ENCODE measurements at places on chromosomes 5 and 9.

DNA sequence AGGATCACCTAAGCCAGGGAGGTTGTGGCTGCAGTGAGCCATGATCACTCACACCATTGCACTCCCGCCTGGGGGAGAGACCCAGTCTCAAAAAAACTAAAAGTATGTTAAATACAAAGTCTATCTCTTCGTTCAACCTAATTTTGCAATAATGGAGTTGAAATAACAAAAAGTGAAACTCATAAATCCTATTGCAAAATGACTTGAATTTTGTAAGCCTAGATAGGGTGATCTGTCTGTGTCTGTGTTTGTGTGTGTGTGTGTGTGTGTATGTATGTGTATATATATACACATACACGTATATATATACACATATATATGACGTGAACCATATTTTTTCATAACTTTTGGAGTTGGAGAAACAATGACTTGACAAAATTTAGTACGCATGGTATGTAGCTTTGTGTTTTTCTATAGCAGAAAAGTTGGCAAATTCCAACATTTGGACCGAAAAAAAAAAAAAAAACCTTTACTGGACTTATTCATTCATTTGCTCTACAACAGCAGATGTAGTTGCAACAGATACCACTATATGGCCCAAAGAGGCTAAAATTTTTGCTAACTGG, 76.9 kb upstream of the CDH6 start:
- DNase-seq: no peak

- no peak for DNase-seq
Observed at GRCh38 chr9:110103257-110103656, 104.7 kb downstream of the C9orf152 start.

DNA sequence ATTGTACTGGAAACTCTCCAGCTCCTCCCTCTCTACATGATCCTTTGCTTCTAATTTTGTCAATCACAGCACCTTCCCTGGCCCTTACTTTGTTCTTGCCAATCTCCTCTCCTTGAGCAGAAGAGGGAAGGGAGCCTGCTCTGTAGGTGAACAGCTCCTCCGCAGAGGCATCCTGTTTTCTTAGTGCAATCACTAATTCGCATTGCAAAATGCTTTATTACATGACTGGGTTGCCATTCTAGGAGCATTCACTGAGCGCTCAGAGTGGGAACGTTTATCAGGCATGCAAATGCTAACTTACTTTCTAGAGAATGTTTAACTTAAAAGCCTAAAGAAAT, 416 bp upstream of the SNX18 start:
- DNase-seq: no peak

- DNase-seq: no peak
Observed at GRCh38 chr9:8872802-8873201, 1073.2 kb upstream of the DMAC1 start.

DNA sequence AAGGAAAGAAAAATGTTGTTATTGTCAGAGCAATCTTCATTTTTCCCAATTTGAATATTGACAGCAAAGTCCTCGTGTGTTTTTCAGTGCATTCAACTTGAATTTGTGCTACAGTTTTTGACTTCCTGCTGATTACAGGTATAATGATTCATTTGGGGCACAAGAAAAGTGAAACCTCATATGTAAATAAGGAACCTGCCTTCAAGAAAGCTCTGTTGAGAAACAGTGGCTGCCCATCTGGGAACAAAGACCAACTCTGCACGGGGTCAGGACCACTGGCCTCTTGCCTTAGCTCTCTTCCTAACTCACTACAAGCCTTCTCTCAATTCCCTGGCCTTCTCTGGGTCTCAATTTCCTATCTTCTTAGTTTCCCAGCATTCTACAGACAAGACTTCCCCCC, 21.0 kb downstream of the TIMD4 start:
- DNase-seq: no peak

GRCh38 chr5:126422994-126423788, at the start of gene GRAMD2B:
GRAMD2B (plus strand) TSS chr5:126423409; CDS start chr5:126423607, 198 bp downstream.
- peak; percentile 75 for DNase-seq

DNA sequence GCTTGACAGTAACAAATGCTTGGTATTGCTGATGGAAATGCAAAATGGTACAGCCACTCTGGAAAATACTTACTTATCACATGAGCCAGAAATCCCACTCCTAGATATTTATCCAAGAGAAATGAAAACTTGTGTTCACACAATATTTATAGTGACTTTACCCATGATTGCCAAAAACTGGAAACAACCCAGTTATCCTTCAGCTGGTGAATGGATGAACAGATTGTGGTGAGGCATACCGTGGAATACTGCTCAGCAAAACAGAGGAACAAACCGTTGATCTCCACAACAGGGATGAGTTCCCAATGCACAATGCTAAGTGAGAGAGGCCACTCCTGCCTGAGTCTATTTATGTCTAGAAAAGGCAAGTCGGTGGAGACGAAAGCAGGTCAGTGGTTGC, 40.5 kb upstream of the LRRC14B start:
- no peak for DNase-seq

GRCh38 chr5:41754857-41755256, 115.4 kb downstream of the OXCT1 start:
- no peak for DNase-seq

DNA sequence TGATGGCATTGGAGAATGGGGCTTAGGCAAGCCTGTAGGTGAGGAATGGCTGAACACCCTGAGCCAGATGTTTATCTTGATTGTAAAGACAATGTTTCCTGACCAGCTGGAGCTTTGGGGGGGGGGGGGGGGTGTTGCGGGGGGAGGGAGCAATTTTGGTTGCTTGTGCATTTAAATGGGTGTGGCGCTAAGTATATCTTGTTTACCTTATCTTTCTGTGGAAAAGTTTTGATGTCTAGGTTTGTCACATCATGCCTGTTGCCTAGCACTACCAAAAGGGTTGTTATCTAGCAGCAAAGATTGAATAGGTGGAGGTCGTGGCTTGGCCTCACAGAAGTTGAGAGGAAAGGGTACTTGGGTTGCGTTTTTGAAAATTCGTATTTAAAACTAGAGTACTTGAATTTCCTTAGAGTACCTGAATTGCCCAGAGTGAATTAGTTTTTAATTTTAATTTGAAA, 1.3 kb downstream of the SMAD5 start:
- no peak for DNase-seq

DNA sequence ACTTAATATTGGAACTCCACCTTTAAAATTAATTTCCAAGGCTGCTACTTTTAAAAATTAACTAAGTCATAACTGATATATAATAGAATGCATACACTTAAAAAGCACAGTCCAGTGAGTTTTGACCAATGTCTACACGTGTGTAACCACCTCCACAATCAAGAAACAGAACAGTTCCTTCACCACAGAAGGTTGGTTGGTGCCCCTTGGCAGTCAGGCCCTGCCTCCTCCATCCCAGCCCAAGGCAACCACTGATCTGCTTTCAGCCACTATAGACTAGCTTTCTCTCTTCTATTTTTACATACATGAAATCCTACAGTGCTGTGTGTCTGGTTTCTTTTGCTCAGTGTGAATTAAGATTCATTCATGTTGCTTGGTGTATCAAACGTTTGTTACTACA, 215.2 kb downstream of the CRB2 start:
- DNase-seq: no peak

DNA sequence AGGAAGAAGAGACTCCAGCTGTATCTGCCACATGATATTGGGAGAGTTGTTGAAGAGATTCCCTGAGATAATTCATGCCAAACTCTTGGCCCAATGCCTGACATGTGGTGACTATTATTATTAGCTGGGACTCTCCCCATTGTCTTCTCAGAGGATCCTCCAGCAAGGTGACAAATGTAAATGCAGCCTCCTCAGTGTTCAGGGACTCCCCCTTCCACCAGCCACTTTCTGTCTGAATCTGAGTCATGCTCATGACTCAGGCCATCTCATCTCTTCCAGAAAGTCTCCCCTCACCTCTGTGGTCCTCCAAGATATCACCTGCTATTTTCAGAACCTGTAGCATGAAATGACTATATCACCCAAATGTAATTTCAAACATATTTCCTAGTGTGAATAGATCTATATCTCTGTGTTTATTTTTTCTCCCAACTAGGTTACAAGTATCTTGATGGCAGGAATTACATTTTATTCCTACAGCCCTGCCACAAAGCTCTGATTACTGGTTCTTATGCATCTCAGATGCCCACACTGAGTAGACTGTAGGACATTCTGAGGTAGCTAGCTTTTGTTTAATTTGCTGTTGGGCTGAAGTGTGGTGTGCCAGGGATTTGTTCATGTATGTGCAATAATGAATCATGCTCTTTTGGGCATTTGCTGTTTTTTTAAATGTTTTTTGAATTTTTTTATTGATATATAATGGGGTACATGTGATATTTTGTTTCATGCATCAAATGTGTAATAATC, 126.6 kb upstream of the IL12B start:
- DNase-seq: no peak

DNA sequence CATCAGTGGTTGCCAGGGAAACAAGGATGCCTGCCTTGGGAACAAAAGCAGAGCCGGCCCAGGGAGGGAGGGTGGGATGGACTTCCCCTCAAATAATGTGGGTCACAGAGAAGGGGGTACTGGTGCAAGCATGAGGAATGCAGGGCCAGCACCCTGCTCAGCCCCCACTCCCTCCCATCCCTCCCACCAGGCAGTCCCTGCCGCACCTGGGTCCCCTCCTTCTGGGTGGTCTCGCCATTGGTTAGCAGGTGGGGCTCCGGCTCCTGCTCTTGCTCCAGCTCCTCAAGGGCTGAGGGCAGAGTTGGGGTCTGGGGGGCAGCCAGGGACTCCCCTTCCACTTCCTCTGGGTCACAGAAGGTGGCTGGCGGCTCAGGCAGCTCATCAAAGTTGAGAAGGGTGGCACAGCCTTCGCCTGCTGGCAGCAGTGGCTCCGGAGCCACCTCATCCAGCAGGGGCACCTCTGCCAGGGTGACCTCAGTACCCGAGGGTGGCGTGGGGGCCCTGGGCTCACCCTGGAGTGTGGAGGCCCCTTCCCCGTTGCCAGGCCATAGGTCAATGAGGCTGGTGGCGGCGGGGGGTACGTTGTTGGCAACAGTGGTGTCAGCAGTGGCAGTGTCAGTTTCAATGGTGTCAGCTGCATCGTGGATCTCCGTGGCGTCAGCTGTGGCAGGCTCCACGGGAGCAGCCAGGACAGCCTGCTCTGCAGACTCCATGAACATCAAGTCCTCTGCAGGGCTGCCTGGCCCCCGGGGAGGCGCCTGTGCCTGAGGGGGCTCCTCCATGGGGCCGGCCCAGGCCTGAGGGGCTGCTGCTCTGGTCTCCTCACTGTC, 11.5 kb downstream of the PRR7 start:
- DNase-seq: no peak

All from CD4-positive, alpha-beta memory T cell (primary cell).